Gastroesophageal sphincter (tissue), 4 donors: ENCODE measurements at places on chromosomes 3 and 15. TPM values are rescaled to one million over a fixed set of nuclear protein-coding genes. Genes with fewer than 3 reads are reported as not detected.

GRCh38 chr3:171688593-171688992, 121.7 kb downstream of the PLD1 start:
- ATAC-seq: no peak

DNA sequence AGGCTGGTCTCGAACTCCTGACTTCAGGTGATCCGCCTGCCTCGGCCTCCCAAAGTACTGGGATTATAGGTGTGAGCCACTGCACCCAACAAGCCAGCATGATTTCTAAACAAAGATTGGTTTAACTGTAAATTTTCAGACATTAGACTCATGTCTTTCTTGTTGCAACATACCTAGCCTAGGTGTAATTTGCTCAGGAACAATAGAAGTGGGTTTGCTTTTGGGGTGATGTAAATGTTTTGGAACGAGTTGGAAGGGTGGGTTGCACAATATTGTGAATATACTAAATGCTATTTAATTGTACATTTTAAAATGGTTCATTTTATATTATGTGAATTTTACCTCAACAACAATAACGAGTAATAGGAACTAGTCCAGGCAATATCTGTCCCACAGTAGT, 7.1 kb downstream of the CCR4 start:
- ATAC-seq: no peak

GRCh38 chr3:106381939-106382335, 513.1 kb upstream of the CBLB start:
- no peak for ATAC-seq

Gene TOPBP1
- 29.3 TPM for total RNA-seq

Gene TMOD3
- 38.8 TPM for total RNA-seq
